ENCODE measurements at places on chromosomes 1 and 21.

GRCh38 chr1:8992936-8993687 is 33.1 kb downstream of the SLC2A7 start:
- no peak for DNase-seq

DNA sequence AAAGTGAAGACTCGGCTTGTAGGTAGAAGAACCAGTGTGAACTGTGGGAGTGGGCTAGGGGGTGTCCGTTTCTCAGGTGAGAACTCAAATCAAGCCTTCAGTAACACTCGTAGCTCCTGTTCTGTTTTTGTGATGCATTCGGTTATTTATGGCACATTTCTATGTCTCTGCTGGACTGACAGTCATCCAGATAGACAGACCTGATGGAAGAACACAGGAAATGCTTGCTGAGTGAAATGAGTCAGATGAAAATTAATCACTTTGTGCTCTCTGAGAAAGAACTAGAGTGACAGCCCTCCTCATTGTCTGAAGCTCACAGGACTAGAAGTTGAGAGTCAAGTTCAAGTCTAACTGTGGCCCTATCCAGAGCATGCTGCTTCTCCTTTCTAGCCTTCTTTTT is 360.1 kb upstream of the PLXNA2 start:
- no peak for DNase-seq

DNA sequence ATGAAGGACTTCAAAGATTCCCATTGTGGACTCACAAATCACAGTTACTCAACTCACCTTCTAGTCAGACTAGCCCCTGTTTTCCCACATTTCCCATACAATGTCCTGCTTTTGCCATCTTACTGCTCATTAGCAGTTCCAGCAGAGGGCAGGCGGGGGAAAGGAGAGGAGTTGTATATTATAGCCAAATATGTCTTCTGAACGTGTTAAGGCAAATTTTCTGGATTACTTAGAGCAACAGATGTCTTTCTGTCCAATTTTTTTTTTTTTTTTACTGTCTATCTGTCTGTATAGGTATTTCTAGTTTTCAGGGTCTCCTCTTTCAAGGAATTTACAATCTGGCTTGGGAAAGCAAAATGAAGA is 29.9 kb upstream of the DDAH1 start:
- DNase-seq, result no peak

- no peak for DNase-seq
Observed at GRCh38 chr1:222057162-222057561, 315.3 kb upstream of the DUSP10 start.

DNA sequence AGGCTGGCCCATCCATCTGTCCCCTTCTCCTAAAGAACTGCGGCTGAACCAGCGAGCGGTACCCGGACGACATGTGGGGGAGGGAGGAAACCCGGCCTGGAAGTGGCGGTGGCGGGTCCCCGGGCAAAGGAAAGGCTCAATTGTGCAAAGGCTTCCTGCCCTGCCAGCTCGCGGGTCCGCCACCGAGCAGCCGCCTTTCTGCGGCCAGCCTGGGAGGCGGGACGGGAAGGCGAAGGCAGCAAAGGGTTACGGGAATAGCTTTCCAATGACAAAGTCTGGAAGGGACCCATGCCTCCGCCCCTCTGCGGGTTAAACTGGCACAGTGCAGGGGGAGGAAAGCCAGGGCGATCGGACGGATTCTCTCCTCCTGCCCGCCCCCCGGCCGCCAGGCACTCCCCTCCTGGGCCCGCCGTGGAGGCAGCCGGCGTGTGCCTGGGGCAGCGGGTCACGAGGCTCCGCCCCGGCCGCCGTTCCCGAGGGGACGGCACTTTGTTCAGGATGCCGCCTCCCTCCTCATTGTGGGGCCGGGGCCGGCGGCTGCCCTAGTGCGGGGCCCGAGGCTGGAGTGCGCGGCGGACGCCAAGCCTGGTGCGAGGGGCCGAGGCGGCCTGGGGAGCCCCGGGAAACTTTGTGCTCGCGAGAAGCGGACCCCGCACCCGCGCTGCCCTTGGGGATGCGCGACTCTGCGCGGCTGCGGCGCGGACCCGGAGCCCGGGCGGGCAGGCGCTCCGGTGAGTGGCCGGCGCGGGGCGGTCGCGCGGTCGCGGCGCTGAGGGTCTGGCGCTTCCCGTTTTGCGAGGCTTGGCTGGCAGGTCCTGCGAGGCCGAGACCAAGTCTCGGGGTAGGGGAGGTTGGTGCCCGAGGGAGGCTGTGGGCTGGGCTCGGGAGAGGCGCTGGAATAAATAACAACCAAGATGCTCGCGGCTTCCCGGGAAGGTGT is at the start of gene NAV1:
NAV1 (plus strand) TSS at position 516 of the 940 bp plus-strand sequence. CDS start 83,758 bp downstream, outside the sequence.
- DNase-seq, result no peak

- DNase-seq, result no peak
Observed at GRCh38 chr1:178031856-178032320, 62.0 kb upstream of the RASAL2 start.

- DNase-seq, result no peak
Observed at GRCh38 chr1:200228081-200228480, 181.8 kb downstream of the ZNF281 start.

- DNase-seq, result peak; percentile 94
Observed at GRCh38 chr1:117929343-117930172, at the start of the genes GDAP2 and WDR3. Gene GDAP2 (minus strand): TSS chr1:117929621. CDS start chr1:117920357, 9,264 bp downstream. Gene WDR3 (plus strand): TSS chr1:117929739. CDS start chr1:117933320, 3,581 bp downstream.

DNA sequence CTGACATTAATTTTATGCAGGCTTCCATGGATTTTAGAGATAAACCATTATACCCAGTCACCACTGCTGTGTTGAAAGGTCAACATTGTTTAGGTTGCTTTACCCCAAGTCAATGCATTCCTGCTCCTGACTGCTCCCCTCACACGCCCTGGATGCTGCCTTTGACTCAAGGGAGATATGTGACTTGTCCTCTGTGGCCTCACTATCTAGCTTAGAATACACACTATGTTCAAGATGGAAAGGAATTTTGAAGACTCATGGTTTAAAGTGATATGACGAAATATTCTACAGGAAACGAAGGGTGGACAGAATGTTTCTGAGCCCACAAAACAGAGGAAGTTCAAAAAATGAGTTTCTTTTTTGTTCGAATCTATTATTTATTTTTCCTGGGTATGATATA is 170.4 kb upstream of the NR5A2 start:
- DNase-seq, result no peak

DNA sequence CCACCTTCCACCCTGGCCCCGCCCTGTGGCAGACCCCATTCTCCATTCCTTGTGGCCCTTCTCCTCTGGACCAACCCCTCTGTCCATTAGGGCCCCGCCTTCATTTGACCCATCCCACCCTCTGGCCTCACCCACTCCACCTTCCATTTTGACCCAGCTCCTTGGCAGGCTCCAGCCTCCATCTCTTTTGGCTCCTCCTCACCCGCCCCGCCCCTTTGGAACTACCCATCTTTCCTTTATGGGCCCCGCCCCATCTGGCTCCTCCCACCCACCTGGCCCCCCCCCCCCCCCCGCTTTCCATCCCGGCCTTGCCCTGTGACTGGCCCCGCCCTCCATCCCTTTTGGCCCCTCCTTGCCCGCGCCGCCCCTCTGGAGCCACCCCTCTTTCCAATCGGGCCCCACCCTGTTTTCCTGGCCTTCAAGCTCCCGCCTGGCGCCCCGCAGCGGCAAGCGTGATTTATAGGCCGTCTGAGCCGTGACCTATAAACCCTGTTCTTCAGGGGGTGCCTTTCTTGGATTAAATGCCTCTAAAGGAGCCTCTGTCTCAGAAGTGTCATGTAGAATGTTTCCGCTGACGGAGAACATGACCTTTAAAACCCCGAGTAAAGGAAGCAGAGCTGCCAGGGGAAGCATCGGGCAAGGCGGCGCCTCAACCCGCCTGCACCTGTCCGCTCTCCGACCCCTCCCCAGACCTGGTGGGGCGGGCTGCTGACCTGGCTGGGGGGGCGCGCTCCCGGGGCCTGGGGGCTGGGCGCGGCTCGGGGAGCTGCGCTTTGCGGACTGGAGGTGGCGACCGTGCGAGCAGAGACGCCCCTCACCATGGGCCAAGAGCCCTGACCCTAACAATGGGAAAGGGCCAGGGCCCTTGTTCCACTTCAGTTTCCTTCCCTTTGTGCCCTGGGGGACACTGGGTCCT is 178.0 kb downstream of the CAMTA1 start:
- DNase-seq, result peak; percentile 32

GRCh38 chr1:239237912-239238311 is 148.5 kb upstream of the CHRM3 start:
- DNase-seq, result no peak

DNA sequence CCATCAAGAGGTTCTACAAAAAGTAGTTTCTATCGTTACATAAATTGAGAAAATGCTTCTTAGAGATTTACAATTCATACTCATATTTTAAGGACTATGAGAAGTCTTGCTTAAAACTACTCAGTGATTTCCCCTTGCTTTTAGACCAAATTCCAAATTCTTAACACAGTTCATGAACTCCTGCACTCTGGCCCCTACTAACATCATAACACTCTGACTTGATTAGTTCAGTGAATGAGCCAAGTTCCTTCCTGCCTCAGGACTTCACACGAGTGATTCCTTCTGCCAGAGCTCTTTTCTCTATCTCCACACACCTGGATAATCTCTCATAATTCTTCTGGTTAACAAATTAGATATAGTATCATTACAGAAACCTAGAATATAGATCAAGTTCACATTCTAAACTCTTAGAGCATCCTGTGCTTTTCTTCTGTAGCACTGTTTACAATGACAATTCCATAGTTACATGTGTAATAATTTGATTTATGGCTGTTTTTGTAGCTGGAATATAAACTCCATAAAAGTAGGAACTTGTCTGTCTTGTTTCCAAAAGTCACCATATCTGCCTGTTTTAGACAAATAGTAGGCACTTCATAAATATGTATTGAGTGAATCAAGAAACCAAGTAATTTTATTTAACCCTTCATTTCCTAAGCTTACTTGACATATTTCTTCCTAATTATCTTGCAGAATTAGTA is 59.9 kb downstream of the NUF2 start:
- DNase-seq, result no peak

DNA sequence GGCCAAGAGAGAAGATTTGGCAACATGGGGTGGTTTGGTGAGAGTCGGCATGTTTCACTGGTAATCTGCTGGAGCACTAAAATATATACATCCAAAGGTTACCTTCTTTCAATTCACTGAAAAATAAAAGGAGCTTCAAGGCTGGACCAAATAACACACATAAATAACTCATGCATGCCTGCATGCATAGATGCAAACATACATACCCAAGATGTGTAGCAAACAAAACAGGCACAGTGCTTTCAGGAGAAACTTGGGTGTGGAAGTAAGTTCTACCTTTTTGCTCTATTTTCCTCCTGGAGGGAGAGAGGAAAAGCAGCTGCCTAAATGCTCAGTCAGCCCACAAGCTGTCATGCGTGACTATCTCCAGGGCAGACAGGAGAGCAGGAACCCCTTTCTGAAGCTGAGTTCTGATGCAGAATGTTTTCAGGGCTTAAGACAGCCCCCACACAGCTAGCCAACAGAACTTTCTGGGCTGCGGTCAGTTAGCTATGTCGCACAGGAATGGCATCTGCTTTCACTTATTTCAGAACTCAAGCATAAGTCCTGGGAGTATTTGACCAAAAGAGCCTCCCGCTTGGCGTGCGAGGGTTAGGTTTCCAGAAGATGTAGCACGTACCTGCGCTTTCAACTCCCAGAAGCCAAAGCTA is 166.2 kb downstream of the TOMM20 start:
- no peak for DNase-seq

DNA sequence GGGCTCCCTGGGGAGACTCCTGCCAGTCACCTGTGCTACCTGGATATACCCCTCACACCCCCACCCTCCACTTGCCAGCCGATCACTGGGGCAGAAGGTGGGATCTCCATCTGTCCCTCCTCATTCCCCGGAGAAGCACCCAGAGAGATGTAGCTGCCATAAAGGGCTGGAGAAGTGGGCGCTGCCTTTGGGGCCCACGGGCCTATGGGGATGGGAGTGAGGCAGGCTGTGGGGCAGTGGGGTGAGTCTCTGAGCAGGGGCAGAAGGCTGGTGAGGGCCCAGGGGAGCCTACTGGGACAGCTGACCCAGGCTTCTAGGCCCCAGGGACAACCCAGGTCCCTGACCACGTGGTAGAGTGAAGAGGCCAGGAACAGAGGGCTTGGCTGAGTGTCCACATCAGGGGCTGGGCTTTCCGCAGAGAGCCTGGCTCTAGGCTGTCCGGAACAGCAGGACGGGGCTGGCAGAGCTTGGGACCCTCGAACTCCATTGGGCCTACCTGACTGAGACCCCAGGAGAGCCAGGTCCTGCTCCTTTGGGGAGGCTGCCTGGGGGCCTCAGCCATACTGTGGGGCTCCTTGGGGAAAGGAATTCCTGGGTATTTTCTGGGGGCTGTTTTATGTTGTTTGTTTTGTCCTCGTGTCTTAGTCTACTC is 205.9 kb upstream of the VAMP3 start:
- DNase-seq, result no peak

- DNase-seq, result no peak
Observed at GRCh38 chr1:212034516-212035122, 738 bp downstream of the INTS7 start.

DNA sequence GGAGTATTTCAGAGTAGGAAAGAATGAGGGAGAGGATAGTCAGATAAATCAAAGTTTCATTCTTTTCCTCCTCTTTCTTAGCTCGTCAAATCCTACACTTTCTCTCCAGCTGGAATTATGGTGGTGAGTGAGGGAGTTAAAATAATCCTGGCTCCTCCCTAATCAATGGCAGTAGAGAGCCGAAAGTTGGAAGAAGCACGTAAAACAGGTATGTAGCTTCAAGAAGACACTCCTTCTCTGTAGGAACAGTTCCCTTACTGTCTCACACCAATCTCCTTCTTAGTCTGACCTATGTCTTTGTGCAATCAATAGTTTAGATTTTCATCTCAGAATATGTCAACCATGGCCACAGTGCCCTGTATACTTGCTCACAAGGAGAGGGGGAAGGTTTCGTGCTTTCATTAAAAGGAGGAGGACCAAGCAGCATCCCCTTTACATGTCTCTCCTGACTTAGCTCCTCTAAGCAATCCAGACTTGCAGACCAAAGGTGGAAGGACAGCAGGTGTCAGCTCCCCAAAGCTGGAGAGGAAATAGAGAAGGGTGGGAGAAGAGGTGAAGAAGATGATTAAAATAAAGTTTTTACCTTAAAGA is 878 bp downstream of the MINDY1 start:
- DNase-seq, result no peak

DNA sequence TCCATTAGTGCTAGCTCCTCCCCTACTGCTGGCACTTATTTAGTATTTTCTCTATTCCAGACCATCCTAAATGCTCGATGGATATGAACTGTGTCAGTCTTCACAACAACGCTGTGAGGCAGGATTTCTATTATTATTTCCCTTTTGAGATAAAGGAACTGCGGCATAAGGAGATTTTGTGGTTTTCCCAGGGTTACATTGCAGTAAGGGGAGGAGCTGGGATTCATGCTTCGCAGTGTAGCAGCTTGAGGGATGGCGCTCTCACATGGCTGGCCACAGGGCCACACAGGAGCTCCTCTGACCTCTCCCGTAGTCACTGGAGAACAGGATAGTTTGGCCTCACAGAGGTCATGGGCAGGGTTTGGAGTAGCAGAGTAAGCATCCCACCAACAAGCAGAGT is 116.9 kb downstream of the BEND5 start:
- DNase-seq, result no peak

- DNase-seq, result no peak
Observed at GRCh38 chr1:157284451-157284850, 146.3 kb upstream of the ETV3 start.

- no peak for DNase-seq
Observed at GRCh38 chr1:26517766-26518049, 11.9 kb upstream of the RPS6KA1 start.

- DNase-seq, result no peak
Observed at GRCh38 chr1:205446828-205447227, 9.0 kb downstream of the BLACAT1 start.

GRCh38 chr21:42659416-42660117 is 6.1 kb downstream of the PDE9A start:
- DNase-seq, result no peak

All from activated T-cell treated with anti-CD3 and anti-CD28 coated beads for 4 hours (primary cell).